ENCODE measurements at places on chromosomes 1 and 21.

DNA sequence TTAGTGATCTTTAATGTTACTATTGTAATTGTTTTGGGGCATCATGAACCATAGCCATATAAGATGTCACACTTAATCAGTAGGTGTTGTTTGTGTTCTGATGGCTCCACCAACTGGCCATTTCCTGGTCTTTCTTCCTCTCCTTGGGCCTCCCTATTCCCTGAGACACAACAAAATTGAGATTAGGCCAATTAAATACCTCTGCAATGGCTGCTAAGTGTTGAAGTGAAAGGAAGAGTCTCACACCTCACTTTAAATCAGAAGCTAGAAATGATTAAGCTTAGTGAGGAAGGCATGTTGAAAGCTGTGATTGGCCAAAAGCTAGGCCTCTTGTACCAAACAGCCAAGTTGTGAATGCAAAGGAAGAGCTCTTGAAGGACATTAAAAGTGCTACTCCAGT is 30.7 kb downstream of the PPP2R5A start:
- no peak for DNase-seq

DNA sequence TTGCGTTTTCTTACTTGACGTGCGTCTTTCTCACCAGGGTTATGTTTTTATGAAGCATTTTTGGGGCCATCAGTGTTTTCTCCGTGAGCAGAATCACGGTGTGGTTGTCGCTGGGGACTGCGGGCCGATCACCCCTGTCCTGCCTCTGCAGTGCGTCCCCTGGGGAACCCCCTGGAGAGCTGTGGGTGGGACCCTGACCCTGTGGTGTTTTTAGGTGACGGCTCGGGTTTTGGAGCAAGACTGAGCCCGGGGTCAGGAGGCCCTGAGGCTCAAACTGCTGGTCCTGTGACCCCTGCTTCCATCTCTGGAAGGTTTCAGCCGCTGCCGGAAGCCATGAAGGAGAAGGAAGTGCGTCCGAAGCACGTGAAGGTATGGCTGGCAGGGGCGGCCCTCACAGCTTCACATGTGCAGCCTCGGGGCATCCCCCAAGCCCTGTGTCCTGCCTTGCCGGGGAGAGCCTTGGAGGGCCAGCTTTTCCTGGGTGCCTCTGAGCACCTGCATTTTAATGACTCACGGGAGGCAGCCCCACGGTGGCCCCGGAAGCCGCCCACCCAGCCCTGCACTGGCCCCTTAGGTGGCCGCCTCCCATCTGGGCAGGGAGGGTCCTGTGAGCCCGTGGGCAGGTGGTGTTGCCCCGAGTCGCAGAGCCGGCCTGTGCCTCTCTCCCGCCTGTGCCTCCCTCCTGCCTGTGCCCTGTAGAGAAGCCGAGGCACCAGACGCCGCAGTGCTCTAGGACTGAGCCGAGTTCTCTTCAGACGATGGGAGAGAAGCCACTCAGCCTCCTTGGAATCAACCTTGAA is 36.7 kb upstream of the DIP2A start:
- no peak for DNase-seq

DNA sequence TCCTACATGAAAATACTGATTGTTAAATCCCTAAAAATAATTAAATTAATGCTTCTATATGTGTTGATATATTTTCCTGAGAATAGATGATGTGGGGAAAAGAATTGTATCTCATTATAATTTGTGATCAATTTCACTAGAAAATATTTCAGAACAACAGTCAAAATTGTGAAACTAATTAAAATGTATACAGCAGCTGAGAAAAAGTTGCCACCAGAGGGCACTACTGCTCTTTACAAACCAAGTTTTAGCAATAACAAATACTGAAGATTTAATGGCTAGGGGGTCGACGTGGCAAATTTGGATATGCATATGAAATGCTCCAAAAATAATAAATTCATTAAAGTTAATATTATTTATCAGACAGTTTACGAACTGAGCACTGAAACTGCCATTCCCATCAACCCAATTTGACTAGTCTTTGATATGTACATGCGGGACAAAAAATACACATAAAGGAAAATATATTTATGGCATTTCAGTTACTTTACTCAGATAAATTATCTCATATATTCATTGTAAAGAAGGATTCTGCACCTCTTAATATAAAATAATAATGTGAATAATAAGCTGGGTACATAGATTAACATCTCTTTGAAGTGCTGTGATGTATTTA is 96.3 kb upstream of the TMPRSS15 start:
- no peak for DNase-seq

- no peak for DNase-seq
Observed at GRCh38 chr1:44212355-44213221, 683 bp upstream of the DMAP1 start.

DNA sequence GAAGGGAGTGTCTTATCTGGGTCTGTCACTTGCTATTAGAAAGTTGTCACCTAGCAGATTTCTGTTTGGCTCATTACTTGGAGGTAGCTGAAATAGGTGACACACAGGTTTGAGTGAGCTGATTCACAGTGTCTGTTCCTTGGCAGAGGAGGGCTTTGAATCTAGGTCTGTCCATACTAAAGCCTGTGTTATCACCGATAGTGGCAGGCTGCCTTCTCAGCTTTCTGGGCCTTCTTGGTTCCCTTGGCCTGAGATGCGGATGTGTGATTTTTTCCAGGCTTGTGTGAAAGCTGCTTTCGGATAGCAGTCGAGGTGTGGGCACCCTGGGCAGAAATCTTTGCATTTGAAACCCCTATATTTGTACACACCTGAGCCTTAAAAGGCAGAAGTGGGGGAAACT is 73.9 kb downstream of the ACTL8 start:
- no peak for DNase-seq

Measured in stimulated activated CD8-positive, alpha-beta memory T cell treated with anti-CD3 and anti-CD28 coated beads, Interleukin-7, amount 100 ng/mL, for 1 hour (primary cell).